ENCODE measurements at places on chromosomes 2 and 18.

- DNase-seq: no peak
These were observed 35.1 kb downstream of the DCAF17 start for GRCh38 chr2:171469176-171469575.

DNA sequence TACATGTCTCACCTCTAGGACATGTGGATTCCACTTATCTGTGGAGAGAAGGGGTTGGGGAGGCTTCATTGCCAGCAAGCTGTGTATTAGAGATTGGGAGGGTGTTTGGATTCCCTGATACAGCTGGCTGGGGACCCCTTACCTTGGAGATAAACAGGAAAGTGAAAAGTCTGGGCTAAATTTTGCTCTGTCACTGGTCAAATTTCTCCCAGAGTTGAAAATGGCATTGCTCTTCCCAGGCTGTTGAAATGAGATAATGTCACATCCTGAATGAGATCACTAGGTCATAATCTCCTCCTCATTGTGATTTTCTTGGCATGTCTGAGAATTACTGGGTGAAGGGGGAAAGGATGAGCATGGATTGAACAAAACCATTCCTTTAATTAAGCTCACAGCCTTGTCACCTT is 265.0 kb upstream of the PARD3B start:
- no peak for DNase-seq

DNA sequence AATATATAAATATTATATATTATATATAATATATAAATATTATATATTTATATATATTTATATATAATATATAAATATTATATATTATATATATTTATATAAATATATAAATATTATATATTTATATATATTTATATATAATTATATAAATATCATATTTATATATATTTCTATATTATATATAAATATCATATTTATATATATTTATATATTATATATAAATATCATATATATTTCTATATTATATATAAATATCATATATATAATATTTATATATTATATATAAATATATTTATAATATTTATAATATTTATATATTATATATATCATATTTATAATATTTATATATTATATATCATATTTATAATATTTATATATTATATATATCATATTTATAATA is 321.4 kb downstream of the CDH2 start:
- DNase-seq: no peak

DNA sequence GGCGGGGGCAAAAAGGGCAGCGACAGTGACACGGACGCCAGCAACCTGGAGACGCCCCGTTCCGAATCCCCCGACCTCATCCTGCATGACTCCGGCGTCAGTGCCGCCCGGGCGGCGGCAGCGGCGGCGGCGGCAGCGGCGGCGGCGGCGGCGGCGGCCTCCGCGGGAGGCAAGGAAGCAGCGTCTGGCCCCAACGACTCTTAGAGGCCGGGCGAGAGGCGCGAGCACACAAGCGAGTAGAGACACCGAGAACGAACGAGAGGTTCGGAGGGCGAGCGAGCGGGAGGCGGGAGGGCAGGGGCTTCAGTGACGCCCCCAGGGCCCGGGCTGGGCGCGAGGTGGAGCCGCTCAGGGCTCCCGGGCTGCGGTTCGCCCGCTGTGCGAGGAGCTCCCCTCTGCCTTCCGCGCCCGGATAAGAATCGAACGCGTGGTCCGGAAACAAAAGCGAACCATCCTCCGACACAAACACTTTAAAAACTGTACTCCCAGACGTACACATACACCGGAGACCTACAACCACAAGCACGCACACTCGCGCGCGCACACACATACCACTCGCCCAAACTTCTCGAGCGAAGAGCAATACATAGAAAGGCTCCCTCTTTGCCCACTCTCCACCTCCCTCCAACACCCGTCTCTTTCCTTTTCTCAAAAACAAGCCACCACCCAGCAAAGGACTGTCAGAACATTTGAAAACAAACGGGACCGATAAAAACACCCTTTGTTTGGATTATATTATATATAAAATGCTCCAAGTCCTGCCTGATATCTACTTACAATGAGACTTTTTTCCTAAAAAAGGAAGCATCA is 2.8 kb downstream of the SP9 start:
- no peak for DNase-seq

DNA sequence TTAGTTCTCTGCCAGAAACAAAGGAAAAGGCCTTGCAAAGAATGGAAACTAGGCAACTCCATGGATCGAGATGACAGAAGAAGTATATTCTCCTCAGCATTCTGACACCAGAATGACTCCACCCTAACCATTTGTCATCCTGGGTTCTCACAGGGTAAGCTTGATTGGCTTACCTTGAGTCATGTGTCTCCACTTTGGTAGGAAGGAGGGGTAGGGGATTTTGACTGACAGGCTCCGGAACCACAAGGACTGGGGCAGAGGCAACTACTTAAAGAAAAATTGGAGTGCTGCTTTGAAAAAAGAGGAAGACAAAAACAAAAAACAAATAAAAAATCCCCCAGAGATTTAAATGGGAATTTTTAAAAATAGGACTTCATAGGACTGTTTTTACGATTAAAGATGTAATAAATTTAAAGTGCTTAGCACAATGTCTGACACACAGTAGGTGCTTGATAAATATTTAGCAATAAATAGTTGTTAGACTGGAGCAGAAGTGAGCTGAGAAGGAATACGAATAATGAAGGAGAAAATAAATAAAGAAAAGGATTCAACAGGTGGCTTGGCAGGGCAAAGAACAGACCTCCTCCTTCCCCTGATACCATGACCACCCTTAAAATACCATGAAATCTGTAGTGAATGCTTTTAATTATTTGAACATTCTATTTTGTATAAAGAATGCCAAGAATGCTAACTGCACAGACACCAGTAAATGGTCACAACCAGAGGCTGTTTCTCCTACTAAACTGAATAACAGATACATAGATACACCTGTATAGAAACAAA is 230.2 kb downstream of the CDCA7 start:
- DNase-seq: no peak

- DNase-seq: no peak
These were observed 225.4 kb upstream of the SIX3 start for GRCh38 chr2:44716131-44716530.

DNA sequence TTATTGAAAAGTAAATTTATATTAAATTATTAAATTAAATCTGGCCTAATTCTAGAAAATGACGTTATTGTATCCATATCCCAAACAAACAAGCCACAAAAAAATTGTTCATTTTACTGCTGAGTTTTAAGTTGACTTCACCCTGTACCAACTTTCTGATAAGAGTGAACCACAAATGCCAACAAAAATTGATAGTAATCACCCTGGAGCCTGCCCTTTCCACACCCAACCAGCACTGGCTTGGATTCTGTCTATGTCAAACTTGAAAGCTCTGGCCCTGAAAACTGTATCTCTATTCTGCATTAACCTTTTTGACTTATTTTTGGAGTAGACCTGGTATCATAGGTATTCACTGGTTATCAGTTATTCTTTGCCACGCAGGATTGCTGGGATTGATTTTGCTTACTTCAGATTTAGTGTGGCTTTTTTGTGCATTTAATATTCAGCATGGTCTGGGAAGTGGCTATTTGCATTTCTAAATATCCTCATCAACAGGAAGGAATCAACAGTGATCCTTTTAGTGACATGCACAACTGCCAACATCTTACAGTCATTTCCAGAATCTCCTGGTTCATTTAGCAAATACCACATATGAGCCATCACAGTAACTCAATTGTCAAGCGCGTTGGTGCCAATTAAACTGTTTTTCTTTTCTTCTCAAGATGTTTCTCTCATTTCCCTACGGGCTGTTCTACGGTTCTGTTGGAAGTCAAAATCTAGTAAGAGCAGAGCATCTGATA is 11.4 kb upstream of the SRBD1 start:
- no peak for DNase-seq

DNA sequence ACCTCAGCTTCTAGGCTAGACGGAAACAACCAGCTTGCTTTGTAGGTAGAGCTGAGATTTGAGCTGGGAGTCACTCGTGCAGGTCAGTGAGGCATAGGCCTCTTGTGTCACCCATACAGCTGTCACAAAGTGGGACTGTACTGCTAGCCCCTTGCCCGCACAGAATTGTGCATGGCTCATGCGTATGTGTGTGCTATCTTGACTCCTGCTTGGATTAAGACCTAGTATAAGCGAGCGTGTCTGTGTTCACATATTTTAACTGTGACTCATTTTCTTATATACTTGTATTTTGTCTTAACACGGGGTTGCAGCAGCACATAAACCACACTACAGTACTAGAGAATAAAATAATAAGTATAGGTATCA is 20.1 kb downstream of the CEP68 start:
- DNase-seq: no peak

- no peak for DNase-seq
These were observed 245.0 kb upstream of the NT5C1B start for GRCh38 chr2:18834341-18834740.

- no peak for DNase-seq
These were observed 30.0 kb upstream of the IL18RAP start for GRCh38 chr2:102392942-102393341.

DNA sequence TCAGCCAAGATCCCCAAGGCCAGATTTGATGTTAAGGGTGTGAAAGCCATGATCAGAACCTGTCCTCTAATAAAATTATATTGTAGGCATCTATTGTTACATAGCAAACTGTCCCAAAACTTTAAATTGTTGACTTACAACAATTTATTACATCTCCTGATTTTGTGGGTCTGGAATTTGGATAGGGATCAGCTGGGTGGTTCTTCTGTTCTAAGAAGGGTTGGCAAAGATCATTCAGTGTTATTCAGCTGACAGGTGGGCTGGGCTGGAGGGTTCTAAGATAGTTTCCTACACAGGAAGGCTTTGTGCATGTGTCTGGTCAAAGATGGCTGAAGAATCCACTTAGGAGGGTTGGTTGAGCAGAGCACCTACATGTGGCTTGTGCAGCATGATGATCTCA is 50.0 kb downstream of the SOCS6 start:
- no peak for DNase-seq

GRCh38 chr18:5122272-5122671 is 74.8 kb downstream of the AKAIN1 start:
- no peak for DNase-seq

GRCh38 chr2:43484323-43484930 is 111.4 kb downstream of the THADA start:
- DNase-seq: no peak

DNA sequence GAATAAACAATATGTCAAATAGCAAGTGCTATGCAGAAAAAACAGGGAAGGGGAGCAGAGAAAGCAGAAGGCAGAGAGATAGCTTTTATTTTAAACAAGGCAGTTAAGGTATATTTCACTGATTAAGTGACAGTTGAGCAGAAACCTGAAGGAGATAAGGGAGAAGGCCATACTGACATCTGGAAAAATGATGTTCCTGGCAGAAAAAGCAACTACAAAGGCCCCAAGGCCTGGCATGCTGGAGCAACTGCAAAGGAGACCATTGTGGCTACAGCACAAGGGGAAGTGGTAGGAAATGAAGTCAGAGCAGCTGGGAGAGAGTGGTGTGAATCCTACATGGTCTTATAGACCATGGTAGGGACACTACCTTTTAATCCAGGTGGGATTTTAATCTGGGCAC is 8.9 kb upstream of the PCBP1 start:
- no peak for DNase-seq

DNA sequence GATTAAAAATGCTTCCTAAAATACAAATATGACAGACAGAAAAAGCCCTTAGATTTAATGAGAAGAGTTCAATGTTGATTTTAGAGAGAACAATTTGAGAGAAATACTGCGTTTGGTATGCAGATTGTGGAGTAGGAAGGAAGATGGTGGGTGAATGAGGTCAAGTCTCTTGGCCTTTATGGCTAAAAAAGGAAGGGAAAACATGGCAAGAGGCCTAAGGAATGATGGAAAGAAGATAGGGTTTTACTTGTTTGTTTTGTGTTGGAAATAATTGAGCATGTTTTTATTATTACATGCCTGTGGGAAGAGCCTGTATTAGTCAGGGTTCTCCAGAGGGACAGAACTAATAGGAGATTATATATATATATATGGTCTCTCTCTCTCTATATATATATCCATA is 318.1 kb downstream of the TRIB2 start:
- no peak for DNase-seq

DNA sequence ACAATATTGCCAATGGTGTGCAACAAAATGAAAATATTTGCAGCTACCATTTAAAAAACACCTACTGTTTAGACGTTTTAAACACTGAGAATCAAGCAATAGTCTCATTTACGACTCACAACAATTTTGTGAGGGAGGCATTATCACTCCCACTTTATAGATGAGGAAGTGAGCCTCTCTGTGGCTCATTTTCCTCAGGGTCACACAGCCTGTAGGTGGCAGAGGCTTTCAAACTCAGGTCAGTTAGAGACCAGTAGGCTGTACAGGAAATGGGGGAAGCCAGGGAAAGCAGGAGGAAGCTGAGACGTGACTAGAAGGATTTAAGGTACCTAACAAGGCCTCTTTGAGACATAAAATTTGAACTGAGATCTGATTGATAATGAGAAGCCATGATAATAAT is 95.0 kb upstream of the ZNF521 start:
- no peak for DNase-seq

DNA sequence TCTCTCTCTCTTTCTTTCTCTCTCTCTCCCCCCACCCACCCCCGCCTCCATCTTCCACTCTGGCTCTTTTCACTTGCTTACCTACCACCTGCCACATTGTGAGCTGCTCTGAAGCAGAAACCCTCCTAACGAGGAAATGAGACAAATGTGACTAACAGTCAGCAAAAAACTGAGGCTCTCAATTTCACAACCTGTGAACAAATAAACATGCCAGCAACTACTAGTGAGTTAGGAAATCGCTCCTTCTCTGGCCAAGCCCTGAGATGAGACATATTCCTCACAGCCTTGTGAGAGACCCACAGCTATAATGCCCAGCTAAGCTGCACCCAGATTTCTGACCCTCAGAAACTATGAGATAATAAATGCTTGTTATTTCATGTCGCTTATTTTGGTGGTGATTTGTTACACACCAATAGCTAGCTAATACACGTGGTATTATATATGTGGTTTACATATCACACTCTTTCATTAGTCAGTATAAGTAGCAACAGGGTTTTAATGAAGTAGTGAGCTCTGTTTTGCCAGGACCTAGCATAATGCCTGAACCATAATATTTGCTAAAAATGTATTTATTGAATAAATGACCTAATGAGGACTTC is 8.4 kb upstream of the ZNF521 start:
- DNase-seq: no peak
